ENCODE measurements at places on chromosomes 6 and 20.

DNA sequence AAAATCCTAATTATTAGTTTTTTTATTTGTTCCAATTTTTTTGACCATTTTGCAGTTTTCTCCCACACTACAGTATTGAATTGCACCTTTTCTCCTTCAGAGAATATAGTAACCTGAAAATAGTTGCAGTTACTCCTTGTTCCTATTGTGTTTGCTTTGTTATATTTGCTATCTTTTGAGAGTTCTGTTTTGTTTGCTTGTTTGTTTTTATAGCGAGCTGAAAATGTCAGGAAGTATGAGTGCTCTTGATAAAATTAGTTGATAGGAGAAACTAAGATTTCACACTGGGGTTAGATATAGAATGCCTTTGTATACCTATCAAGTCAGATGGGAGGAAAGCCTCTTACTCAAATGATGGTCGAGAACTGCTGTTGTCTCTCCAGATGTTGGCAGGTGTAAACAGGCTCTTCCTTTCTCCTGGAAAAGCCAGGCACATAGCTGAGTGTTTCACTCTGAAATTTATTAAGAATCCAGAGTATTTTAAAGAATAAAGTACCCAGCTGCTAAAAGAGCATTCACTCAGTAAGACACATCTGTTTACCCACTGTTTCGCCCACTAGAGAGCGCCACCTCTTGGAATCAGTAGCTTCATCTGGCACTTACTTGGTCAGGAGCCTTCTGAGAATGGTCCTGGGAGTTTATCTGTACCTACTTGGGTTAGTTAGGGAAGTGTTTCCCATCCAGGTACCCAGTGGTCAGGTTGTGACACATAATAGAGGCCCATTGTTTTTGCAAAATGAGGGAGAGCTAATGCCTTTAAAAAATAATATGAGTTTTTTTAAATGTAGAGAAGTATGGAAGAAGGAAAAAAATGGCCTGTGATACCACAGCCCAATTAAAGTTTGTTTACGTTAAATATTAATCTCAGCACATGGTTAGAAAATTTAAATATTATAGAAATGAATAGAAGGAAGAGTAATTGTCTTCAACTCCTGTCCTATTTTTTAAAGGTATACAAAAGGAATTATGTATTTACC, 11.2 kb downstream of the NT5DC1 start:
- DNase-seq = no peak

- DNase-seq = no peak
These were observed 31.0 kb upstream of the KCNB1 start for GRCh38 chr20:49513517-49513916.

DNA sequence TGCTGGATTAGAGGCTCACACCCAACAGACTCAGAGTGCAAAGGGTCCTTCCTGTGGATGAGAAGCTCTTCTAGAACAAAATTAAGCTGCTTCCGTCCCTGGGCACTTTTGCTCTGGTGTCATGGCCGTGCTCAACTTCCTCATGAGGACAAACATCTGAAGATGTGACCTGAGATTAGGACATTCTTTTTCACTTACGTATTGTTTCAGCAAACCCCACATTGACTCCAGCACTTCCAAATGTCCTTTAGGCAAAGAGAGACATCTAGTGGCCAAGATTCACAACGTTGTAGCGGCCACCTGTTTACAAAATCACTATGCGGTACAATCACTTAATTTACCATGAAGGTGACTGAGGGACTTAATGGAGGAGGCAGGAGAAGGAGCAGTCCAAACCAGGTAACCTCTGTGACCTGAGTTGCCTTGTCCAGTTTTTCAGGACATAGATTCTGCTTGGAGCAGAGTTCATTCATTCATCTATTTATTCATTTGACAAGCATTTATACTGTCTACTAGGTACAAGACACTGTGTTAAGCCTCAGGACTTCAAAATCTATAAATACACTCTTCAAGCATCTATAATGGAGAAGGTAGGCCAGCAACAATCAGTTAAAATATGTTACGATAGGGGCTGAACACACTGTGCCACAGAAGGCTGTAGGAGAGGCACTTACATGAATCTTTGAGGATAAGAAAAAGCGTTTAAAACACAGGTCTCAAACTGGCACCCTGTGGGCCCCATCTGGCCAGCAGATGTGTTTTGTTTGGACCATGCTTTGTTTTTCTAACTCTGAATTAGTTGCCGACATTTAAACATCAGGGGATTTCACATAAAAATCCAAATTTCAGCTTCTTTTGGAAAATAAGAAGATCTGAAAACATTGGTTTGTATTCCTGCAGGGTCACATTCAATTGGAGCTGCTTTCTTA, 5.6 kb upstream of the ADGRF1 start:
- DNase-seq = peak; percentile 9

DNA sequence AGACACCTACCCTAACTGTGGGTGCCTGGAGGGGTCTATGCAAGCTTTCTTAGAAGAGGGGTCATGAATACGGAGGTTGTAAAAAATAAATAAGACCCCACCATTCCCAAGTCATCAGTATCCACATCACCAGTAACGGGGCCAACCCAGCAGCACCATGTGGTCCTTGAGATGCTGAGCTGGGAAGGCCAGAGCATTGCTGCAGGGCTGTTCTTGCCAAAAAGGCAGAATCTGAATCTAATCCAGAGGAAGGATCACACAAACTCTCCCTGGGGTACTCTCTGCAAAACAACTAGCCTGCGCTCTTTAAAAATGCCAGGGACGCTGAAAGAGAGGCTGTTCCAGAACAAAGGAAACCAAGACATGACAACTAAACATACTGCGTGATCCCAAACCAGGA, 43.2 kb downstream of the SSR1 start:
- no peak for DNase-seq

DNA sequence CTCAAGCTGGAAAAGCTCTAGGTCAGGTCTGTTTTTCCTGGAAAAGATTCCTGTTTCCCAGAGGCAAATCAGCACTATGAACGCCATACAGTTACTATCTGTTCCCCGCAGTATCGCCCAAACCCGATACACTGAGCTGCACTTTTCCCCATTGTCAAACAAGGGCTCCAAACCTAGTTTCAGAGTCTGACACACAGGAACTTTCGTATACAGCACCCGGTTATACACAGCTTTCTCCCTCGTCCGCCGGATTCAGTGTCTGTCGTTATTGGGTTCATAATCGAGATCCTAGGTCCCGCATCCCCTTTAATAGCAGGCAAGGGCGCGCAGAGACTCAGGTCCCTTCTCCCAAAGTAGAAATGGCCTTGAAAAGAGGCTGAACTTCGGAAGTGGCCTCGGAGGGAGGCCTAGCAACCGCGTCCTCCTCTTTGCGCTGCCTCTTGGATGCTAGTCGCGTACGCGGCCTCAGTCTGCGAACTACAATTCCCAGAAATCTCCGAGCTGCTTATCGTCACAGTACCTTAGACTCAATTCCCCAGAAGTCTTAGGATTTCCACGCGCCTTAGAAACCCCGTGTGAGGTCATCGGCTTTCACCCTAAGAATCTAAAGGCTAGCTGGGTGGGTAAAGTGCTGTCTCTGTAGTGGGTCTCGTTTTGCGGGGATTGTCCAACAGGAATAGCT, 34.2 kb downstream of the ZNF391 start:
- no peak for DNase-seq

DNA sequence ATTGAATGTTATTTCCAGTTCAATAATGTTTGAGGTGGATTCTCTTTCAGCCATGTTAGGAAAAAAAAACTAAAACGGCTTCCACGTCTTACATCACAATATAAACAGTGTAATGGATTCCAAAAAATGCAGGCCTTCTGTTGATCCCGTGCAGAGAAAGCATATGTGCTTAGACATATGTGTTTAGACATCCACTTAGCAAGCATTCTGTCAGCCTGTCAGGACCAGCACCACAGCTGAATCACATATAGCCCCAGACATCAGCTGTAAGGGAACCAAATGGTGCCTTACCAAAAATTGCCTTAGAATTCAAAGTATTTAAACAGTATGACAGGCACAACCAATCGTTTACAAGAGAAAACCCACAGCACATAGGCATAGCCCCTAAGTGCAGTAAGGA, 304.9 kb downstream of the EYA4 start:
- no peak for DNase-seq

Measured in GM19239 (cell line).